ENCODE measurements at places on chromosomes 5 and 9.

DNA sequence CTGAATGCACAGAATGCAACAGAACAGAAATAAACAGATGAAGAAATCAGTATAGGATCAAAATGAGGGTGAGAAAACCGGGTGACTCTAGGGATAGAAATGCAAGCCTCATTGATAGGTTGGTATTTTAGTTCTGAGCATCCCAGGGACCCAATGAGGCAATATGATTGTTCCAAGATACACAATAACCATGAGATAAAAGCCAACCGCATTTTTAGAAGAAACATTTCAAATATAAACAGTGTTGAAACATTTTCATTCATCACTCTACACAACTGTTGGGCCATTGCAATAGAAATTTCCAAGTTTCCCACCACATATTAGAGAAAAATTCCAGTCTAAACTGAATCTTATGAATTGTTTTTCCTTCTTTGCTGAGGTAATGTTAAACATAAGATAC, 452.3 kb upstream of the PTGER4 start:
- no peak for DNase-seq

DNA sequence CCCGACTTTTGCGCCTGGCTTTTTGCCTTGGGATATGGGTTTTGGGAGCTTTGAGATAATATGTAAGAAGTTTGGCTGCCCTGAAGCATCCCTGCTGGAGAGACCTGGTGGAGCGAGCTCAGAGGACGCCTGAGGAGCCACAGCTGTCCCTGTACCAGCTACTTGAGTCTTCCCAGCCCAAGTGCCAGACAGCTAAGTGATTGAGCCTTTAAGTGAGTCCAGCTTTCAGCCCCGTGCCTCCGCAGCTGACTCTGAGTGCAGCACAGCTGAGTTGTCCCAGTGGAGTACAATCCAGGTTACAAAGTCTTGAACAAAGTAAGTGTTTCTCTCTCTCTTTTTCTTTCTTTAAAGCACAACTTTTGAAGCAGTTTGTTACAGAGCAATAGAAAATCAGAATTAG, 203.8 kb upstream of the DAP start:
- no peak for DNase-seq

DNA sequence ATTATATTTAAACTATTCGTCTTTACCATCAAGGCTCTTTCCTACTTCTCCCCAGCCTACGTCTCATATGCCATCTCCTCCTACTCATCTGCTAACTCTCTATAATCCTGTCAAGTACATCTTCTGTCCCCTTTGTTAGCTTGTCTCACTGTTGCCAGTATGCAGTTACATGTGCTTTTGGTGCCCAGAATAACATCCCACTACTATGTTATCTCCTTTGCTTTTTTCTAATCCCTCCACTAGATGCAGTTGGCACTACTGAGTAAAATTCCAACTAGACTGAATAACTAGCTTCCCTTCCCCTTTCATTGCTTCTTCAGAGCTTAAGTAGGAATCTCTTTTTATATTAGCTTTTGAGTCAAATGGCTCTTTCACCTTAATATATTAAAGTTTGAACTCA, 3.0 kb upstream of the ARRDC3 start:
- DNase-seq = no peak

GRCh38 chr5:67223211-67223610, 26.6 kb upstream of the CD180 start:
- no peak for DNase-seq

GRCh38 chr5:5474961-5475360, 52.5 kb downstream of the ICE1 start:
- DNase-seq = no peak

- no peak for DNase-seq
These were observed 167.2 kb downstream of the XRCC4 start for GRCh38 chr5:83244516-83244915.

DNA sequence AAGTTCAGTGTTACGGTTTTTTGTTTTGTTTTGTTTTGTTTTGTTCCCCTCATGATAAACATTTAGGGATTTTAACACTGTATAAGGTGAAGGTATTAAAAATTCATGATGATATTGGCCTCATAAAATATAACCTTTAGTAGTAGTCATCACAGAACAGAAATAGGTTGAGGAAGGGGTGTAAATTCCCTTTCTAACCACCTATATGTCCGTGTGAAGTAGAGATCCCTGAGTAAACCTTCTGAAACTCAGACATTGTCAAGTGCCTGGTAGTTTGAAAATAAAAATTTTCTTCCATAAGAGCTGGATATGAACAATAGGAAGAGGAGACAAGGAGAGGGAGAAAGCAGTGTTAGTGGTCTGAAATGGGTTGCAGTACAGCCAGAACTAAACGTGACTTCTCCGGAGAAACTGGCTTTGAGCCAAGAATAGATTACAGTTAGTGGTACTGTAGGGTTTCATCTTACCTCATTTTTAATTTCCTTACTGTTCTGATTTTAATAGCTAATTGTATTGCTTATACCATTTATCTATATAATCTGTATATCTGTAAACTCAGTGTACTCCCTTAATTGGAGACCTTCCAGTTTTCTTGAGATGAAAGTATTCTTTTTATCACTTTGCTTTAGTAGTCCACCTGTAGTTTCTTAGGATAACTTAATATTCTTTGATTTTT, 18.3 kb downstream of the UGCG start:
- DNase-seq = no peak

- no peak for DNase-seq
These were observed 247.9 kb downstream of the TRPM3 start for GRCh38 chr9:70873506-70873905.

DNA sequence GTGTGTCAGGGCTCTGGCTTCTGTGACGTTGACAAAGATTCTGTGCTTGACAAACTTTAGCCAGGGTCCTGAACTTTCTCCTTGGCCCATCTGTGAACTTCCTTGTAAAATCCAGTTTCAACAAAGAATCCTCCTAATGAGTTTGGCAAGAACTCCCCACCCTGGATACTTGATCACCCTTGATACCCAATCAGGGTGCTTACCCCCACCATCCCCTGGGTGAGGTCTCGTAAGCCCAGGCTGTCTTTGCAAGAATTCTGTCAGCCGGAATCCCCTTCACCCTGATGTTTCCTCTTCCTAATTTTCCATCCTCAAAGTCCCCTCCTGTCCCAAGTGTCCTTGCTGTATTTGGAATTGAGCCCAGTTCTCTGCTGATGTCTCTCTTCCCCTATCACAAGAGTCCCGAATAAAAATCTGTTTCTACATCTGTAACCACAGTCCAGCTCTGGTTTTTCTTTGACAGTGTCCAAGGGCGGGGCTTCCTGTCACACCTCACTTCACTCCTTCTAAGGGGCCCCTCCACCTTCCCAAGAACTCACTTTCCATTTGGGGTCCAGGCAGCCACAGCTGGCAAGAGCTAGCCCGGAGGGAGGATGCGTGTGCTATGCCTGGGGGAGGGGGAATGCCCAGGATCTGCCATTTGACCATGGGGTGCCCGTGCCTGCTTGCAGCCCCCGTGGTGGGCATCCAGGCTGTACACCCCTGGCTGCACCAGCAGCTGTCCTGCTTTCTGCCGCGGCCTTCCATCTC, 2.7 kb upstream of the CARD19 start:
- peak; percentile 24 for DNase-seq

- no peak for DNase-seq
These were observed 4.3 kb downstream of the NPR2 start for GRCh38 chr9:35795695-35796094.

- DNase-seq = no peak
These were observed 18.5 kb downstream of the MRPS27 start for GRCh38 chr5:72301557-72301956.

DNA sequence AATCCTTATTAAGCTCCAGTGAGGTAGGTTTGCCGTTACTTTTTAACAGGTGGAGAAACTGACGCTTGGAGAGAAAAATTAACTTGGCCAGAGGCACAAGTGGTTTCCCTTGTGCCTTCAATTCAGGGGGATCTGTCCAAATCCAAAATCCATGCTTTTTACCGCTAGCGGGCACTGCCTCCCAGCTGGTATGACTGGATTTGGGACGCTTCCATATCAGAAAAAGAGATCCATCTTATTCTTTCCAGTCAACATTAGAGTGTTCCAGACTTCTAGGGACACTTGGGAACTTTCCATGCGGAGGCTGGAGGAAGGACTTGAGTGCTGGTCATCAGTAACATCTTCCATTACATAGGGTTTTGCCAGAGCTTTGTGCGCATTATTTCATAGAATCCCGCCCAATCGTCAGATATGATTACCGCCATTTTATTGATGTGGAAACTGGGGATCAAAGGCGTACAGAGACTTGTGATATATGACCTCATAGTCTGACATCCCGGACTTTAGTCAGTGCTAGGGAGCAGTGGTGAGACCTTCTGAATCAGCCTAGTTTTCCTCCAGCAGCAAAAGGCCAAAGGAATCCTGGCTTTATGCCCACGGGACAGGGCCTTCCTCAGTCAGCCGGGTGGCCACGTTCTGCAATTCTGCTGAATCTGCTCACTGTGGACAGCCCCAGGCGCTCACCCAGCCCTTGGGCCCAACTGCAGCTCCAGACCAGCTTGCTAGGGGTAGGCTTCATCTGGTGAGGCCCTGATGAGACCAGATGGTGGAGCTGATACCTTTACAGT, 1.1 kb upstream of the GNPDA1 start:
- peak; percentile 37 for DNase-seq

DNA sequence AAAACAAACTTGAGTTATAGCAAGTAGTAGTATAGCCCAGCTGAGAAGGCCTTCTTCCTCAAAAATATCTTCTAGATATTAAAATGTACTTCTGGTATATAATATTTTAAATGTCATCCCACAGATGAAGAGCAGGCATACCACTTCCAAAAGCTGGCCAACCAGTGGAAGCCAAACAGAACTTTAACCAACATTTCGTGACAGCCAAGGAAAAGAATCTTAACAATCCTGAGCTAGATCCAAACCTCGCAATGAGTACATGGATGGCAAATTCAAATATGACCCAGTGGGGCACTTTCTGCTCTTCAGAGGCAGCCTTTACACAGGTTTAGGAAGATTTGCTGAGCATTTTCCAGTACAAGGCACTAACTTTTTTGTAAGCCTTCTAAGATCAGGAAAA, 91.8 kb upstream of the ACO1 start:
- no peak for DNase-seq

DNA sequence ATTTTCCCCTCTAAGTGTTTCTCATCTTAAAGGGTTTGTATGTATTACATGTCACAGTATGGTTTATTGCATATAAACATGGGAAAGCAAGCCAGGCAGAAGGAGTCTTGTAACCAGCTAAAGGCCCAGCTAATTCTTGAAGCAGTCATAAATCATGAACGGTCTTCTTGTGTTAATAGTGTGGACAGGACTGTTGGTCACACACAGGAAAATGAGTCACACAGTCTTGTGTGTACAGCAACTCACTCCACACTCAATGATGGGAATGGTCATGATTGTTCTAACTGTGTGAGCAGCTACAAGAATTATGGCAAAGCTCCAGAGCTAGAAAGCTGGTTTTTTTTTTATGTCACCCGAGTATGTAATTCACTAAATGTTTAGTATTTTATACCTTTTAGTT, 123.9 kb downstream of the GHR start:
- DNase-seq = no peak

DNA sequence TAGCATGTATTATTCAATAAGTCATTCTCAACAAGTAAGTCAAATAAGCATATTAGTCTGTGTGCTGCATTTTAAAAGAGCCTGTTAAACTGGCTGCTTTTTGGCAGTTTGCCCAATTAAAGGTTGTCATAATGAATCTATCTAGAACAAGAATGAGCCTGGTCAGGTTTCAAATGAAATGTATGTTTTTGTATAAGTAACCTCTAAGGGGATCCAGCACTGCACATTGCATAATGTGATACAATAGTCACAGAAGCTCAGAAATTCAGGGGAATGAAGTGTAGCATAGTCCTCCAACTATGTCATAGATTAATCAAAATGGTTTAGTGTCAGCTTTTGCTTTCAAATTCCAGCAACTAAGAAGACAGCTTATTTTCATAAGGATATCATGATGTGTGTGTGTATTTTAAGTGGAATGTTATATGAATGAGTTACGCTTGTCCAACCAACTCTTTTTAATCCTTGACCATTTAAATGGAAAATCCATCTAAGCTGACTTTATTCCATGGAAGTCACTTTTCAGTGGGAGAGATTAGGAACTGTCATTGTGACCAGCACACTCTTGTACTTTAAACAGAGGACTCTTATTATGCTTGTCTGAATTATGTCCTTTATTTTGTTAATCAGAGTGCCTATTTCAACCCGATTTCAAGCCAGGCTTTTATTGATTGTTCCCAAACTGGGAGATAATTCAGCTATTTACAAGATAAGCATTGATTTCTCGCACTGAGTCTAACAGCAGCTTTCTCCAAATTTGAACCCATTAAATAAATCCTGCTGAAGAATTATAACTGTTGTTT, 283.9 kb upstream of the ADAMTSL1 start:
- DNase-seq = no peak

GRCh38 chr9:86594724-86595123, 240.5 kb upstream of the TUT7 start:
- no peak for DNase-seq

DNA sequence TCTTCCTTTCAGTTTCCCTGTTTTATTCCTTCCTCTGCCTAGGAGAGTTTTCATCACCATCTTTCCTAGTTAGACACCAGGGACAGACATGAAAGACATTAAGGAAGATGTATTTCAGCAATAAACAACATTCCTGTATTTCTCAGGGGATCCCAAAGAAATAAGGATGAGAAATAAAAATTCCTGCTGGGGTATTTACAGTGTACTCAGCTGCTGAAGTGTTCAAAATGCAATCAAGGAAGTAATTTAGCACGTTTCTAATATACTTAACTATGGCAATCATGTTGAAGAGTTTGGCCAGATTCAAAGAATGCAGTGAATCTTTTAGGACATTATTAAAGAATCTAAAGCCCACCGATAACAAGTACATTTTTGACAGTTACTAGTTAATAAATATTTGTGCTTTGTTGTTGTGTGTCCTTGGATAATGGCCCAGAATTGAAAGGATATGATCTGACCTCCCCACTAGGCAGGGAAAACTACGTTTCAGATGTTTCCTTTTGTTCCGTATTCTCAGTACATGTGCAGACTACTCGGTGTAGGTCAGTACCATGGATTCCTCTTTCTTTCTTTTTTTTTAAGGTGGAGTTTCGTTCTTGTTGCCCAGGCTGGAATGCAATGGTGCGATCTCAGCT, 46.8 kb downstream of the INIP start:
- DNase-seq = no peak

DNA sequence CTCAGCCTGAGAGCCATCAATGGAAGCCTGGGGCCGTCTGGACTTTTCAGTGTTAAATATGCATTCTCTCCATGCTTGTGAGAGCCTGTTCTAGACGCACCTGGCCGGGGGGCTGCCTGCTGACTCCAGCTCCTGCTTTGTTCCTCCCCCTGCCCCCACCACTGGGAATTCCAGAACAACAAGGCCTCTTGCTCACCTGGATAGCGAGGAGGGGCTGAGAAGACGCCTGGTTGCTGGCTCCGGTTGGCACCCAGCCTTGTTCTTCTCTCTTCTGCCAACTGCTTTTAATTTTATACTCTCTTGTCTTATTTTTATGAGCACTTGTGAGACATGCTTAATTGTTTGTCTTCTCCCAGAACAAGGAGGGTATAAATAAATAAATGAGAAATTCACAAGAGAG, 15.0 kb upstream of the RAPGEF1 start:
- DNase-seq = no peak

- DNase-seq = no peak
These were observed 32.3 kb upstream of the FIBCD1 start for GRCh38 chr9:130971294-130971849.

- no peak for DNase-seq
These were observed 70.5 kb upstream of the TNFAIP8 start for GRCh38 chr5:119285070-119285916.

All from globus pallidus (tissue), 1 donor.